ENCODE measurements at places on chromosomes 6 and 20.

DNA sequence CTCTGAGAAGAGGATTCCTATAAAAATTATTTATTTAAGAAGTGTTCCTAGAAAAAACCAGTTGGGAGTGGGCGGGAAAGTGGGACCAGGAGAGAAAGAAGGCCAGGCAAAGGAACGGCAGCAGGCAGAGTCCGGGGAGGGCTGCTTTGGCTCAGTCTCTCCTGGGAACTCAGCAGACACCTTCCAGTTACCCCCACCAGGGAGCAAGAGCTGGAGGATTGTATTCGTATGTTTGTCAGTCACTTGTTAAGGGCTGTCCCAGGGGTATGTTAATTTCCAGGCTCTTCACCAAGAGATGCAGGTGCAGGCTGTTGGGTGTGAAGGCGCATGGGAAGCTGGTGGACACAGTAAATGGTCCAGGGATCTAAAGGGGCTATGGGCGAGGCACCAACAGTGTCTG lies 53.0 kb upstream of the CHD6 start:
- DNase-seq: no peak

DNA sequence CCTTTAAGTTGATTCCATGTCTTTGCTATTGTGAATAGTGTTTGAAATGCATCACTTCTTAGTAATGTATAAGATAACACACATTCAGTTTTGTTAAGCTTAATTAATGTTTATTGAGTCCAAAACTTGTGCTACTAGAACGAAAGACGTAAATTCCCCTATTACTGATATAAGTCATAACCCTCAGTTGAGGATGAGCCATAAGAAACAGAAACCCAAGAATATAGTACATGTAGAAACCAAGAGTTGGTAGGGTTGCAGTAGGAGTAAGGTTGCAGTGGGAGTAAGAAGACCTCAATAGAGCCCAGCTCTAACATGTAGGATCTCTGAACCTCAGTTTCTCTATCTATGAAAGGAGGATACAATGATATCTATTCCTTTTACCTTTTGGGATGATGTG lies 19.3 kb downstream of the CITED2 start:
- DNase-seq: no peak

- no peak for DNase-seq
These were observed 22.4 kb upstream of the TGM2 start for GRCh38 chr20:38187517-38187916.

- no peak for DNase-seq
These were observed 263.4 kb upstream of the ECI2 start for GRCh38 chr6:4398791-4399190.

GRCh38 chr6:5599127-5599526 lies 337.8 kb downstream of the FARS2 start:
- no peak for DNase-seq

- DNase-seq: no peak
These were observed 18.7 kb upstream of the HDAC2 start for GRCh38 chr6:113989675-113990074.

DNA sequence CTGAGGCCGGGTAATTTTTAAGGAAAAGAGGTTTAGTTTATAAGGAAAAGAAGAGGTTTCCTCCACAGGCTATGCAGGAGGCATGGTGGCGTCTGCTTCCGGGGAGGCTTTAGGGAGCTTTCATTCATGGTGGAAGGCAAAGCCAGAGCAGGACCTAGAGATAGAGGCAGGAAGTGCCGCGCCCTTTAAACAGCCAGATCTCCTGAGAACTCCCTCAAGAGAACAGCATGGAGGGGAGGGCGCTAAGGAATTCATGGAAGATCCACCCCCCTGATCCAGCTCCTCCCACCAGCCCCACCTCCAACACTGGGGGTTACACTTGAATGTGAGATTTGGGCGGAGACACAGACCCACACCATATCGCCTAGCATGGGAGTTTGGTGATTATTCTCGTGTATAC lies 13.9 kb upstream of the DACT2 start:
- no peak for DNase-seq

DNA sequence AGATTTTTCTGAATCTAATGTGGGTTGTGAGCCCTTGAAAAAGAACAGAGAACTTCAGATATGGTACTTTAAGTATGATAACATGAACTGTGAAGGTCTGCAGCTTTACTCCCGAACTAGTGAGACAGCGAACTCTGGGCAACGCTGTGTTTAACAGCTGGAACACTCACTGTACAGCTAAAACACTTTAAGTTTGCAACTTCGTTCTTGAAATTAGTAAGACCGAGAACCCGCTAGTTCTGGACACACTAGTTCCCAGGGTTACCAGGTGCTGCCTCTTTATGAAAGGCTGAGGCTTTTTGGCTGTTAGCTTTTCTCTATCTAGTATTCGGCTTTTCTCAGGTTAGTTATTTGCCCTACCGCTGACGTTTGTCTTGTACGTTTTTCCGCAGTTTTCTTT lies 52.9 kb downstream of the RIOK1 start:
- no peak for DNase-seq

- DNase-seq: peak; percentile 68
These were observed 57.9 kb downstream of the TRIM38 start for GRCh38 chr6:26020329-26021000.

DNA sequence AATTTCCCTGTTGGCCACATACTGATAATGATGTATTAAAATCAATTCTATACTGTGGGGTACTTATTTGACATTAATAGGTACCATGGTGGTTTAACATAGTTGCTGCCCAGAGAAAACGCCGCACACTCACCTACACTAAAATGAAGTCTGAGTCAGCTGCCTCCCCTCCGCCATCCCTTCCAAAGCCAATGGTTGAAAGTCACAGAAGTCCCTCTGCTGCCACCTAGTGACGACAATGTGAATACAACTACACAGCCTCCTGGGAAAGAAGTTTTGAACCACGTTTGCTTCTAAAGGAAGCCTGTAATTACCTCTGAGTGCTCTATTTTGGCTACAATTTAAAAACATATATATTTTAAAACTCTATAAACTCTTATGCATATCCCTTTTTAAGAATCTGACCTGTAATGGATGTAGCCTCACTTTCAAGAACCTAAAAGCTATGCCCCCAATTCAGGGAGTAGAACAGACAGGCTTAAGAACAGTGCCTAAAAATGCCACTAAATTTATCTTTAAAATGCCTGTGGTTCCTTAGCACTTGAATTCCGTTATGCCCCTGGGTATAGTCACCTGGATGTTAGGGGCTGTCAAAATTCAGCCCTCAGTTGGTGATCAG lies 20.6 kb upstream of the ECI2 start:
- DNase-seq: peak; percentile 64

GRCh38 chr6:43308101-43308989 lies at the start of gene CRIP3:
TSS of gene CRIP3 (minus strand) at chr6:43308826. CDS start at chr6:43308792, 34 bp downstream.
- peak; percentile 28 for DNase-seq

GRCh38 chr6:140931581-140931980 lies 1201.1 kb upstream of the GJE1 start:
- DNase-seq: no peak

DNA sequence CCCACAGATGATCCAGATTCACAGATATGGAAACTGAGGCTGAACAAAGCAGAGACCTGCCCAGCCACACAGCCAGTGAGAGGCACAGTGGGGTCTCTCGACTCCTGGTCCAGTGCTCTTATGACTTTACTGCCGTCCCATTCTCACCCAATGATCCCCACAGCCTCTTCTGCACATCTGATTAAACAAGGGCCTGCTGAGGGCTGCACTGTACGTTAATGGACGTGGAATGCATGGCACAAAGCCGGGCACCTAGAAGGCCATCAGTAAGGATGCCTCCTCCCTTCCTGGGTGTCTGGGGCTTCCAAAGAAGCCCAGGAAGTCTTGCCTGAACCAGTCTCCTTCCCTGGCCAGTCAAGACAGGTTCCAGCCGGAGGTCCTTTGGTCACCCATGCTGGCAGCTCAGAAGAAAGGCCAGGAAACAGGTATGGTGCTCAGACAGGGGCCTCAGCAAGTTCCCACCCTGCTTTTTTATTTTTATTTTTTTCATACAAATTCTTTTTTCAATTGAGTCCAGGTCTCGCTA lies 3.8 kb downstream of the TFEB start:
- DNase-seq: no peak

GRCh38 chr6:151757506-151757955 lies 50.0 kb upstream of the ESR1 start:
- no peak for DNase-seq

- no peak for DNase-seq
These were observed 88.4 kb downstream of the HACE1 start for GRCh38 chr6:104771258-104771832.

GRCh38 chr20:18188434-18188833 lies 50.8 kb downstream of the KAT14 start:
- no peak for DNase-seq

DNA sequence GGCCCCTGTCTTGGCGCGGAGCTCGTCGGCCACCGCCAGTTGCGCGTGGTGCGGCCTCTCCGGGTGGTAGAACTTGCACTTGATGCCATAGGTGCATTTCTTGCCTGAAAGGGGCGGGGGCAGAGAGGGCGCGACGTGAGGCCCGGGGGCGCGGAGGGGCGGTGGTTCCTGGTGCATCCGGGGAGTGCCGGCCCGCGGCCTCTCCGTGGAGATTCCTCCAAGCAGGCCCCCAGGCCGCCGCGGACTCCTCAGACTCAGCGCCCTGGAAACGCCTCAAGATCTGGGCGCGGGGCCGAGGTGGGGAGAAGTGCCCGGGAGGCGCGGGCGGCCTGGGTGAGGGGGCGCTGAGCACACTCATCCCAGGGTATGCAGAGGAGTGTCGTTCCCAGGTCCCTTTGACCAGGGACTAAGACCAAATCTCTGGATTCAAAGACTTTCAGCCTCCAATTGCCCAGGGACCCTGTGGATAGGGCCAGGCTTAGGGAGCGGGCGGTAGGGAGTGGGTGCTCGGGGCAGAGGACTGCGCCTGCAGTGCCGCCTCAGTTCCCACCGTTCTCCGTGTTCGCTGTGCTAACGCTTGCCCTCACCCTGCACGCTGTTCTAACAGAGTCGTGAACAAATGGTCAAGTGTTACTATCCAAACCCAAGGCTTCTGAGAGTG lies 33.3 kb downstream of the ZC3H12D start:
- no peak for DNase-seq

- DNase-seq: no peak
These were observed 8.4 kb upstream of the ULBP2 start for GRCh38 chr6:149933461-149933860.

DNA sequence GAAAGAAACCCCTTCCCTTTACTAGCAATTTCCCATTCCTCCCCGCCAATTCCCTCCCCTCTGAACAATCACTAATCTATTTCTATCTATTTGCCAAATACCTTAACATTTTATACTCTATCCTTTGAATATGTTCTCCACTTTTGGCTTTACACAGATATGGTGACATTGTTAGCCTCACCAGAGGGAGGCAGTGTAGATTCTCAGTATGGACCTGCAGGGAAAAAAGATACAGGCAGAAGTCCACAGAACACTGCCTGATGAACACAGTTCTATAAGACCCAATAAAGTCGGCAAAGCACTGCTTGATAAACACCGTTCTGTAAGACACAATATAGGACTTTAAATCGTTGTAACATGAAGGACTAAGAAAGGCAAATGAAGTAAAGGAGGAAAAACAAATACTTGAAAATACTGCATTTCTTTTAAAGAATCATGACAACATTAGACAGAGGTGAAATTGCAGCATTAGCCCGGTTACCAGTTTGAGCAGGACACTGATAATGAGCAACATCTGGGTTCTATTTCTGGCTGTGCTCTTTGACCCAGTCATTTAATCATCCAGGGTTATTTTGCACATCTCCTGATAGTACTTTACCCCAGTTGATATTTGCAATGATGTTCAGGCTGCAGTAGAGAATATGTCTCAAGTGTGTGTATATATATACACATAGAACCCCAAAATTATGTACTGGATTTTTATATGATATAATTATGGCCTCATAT lies 296.8 kb downstream of the UTRN start:
- no peak for DNase-seq
